H9 (cell line): ENCODE measurements at places on chromosomes 2 and 18. TPM values are rescaled to one million over a fixed set of nuclear protein-coding genes. Genes with fewer than 3 reads are reported as not detected.

The CCDC74A gene
- total RNA-seq, result 10.0 and 10.8 TPM in 2 replicates

The TUBB8B gene
- total RNA-seq, result 0.72 and 1.0 TPM in 2 replicates

The C18orf54 gene
- 21.6 and 23.2 TPM in 2 replicates for total RNA-seq

The ACTG2 gene
- 1.4 and 1.5 TPM in 2 replicates for total RNA-seq

The CPO gene
- total RNA-seq, result 0.66 and 0.68 TPM in 2 replicates

The RAB17 gene
- 25.9 and 31.9 TPM in 2 replicates for total RNA-seq

The RIT2 gene
- 1.2 and 1.3 TPM in 2 replicates for total RNA-seq

The C2orf69 gene
- total RNA-seq, result 22.0 and 22.6 TPM in 2 replicates

The TBR1 gene
- 0.24 TPM in 1 of 2 replicates, not detected in the other for total RNA-seq

The SKOR2 gene
- total RNA-seq, result 0.18 and 0.24 TPM in 2 replicates

- no peak overlapping the region for H3K4me3 ChIP-seq
- DNase-seq, result no peak
- no peaks in the 10 kb centered on the region for H3K27me3 ChIP-seq
- H3K27ac ChIP-seq, result no peak overlapping the region
- H3K4me1 ChIP-seq, result peaks cover 28% of the 10 kb centered on the region; the same call in 1 of the 2 replicates
Measured at GRCh38 chr2:75431763-75432162, 129.0 kb downstream of the EVA1A start.

- H3K36me3 ChIP-seq, result no peaks in the 10 kb centered on the region
- no peak overlapping the region for H3K27ac ChIP-seq
- DNase-seq, result no peak
- no peak overlapping the region for H3K4me3 ChIP-seq
Measured at GRCh38 chr2:141513853-141514252, 617.0 kb downstream of the LRP1B start.

DNA sequence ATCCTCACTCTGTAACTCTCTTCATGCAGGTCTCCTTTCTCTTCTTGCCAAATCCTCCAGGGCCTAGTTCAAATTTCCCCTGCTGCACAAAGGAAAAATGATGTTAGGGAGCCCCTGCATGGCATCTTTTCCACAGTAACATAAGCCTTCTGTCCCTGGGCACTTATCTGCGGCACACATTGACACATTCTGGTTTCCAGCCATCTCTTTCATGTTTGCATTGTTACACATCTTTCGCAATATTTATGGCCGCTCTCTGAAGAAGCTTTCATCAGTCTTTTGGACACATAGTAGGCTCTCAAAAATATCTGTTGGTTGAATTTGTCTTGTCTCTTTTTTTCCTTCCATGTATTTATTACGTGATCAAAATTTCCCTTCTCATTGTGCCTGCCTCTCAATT, 1806.1 kb upstream of the PIK3C3 start:
- no peak overlapping the region for H3K4me3 ChIP-seq
- H3K4me1 ChIP-seq, result no peaks in the 10 kb centered on the region
- H3K27me3 ChIP-seq, result no peaks in the 10 kb centered on the region
- no peak overlapping the region for H3K27ac ChIP-seq

DNA sequence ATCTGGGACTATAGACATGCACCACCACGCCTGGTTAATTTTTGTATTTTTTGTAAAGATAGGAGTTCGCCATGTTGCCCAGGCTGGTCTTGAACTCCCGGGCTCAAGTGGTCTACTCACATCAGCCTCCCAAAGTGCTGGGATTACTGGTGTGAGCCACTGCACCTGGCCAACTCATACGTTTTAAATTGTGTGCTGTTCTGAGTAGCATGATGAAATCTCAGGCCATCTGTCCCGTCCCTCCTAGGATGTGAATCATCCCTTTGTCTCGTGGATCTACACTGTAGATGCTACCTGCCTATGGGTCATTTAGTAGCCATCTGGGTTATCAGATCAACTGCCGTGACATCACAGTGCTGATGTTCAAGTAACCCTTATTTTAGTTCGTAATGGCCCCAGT, 38.5 kb upstream of the RMP24 start:
- peaks cover 29% of the 10 kb centered on the region for H3K36me3 ChIP-seq
- H3K27me3 ChIP-seq, result no peaks in the 10 kb centered on the region
- H3K4me1 ChIP-seq, result no peaks in the 10 kb centered on the region; the same call in 1 of the 2 replicates

- no peak for DNase-seq
- H3K4me3 ChIP-seq, result no peak overlapping the region
- no peak overlapping the region for H3K27ac ChIP-seq
- no peaks in the 10 kb centered on the region for H3K4me1 ChIP-seq
- no peaks in the 10 kb centered on the region; the same call in 2 of the 3 replicates for H3K36me3 ChIP-seq
Measured at GRCh38 chr2:109322111-109322510, 193.1 kb downstream of the SH3RF3 start.

DNA sequence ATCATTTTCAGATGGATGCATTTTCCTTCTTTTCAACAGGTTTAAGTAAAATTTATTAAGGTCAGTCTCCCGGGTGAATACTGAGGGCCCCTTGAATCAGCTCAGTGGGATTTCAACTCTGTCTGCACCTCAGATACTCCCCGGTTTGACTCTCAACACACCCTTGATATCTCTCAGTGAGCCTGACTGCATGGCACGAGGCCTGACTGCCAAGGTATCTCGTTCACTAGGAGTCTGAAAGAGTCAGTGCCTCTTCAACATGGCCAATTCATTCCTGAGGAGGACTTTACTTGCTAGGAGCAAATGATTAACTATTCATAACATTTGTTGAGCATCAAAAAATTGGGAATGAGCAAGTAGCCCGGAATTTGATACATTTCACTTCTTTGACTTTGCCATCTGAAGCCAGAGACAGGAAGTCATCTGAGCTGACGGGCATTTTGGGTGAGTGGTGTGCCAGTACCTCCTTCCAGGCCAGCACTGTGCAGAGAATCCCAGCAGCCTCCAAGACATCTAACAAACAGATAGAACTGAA, 81.0 kb downstream of the VAPA start:
- H3K4me1 ChIP-seq, result no peaks in the 10 kb centered on the region
- no peak overlapping the region for H3K27ac ChIP-seq
- H3K36me3 ChIP-seq, result peaks cover 5% of the 10 kb centered on the region; the same call in 2 of the 3 replicates
- DNase-seq, result no peak
- no peaks in the 10 kb centered on the region for H3K27me3 ChIP-seq

DNA sequence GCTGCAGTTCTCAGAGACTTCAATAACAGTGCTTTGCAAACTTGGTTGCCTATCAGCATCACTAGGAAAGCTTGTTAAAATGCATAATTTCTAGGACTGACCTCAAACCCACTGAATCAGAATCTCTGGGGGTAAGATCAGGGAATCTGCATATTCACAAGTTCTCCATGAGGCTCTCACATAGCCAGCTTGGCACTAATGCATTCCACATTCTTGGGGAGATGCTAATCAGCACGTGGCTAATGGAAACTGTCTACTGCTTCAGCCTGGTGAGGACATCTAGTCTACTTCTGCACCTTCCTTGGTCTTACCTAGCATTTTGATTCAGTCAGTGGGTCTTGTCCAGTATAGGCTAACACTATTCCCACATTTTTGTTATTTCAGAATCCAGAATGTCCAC, 56.3 kb downstream of the RBKS start:
- no peaks in the 10 kb centered on the region for H3K27me3 ChIP-seq
- no peaks in the 10 kb centered on the region for H3K36me3 ChIP-seq
- no peak for DNase-seq
- H3K4me1 ChIP-seq, result no peaks in the 10 kb centered on the region
- H3K27ac ChIP-seq, result no peak overlapping the region

GRCh38 chr18:33146014-33146413, 294.5 kb downstream of the CCDC178 start:
- no peak for DNase-seq
- no peaks in the 10 kb centered on the region for H3K4me1 ChIP-seq
- H3K27me3 ChIP-seq, result no peaks in the 10 kb centered on the region
- H3K36me3 ChIP-seq, result peaks cover 14% of the 10 kb centered on the region
- H3K27ac ChIP-seq, result no peak overlapping the region
- H3K4me3 ChIP-seq, result no peak overlapping the region

- H3K36me3 ChIP-seq, result peaks cover 39% of the 10 kb centered on the region
- no peak overlapping the region for H3K4me3 ChIP-seq
- peaks cover 7% of the 10 kb centered on the region; the same call in 1 of the 2 replicates for H3K4me1 ChIP-seq
- no peak overlapping the region for H3K27ac ChIP-seq
- H3K27me3 ChIP-seq, result no peaks in the 10 kb centered on the region
Measured at GRCh38 chr2:4381773-4382172, 678.4 kb downstream of the DCDC2C start.

DNA sequence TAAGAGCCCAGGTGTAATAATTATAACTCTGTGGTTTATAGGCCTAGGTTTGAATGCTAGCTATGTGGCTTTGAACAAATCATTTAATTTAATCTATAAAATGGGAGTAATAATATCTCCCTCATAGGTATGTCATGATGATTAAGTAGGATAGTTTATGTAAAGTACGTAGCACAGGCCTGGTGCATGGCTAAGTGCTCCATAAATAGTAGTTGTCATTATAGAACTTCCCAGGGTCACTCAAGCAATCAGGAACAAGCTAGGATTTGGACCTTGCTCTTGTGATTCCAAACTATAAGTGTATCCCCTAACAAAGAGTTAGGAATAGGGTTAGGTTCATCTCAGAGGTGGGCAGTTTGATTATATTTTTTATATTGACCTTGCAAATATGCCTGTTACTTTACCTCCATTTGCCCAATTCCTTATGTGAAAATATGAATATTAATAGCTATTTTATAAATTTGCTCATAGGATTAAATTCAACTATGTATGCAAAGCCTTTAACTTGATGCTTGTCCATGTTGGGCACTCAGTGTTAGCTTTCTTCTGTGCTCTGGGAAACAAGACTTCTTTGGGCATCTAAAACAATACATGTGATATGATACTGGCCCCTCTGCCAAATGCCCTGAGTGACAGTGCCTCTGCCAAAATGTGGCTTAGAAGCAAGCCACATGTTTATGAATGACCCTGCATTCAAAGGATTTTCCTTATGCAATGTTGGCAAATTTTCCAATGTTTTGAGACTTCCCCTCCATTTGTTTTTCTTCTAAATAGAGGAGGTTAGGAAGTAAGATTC, 353.6 kb downstream of the KIAA1328 start:
- no peak overlapping the region for H3K4me3 ChIP-seq
- no peaks in the 10 kb centered on the region for H3K4me1 ChIP-seq
- DNase-seq, result no peak
- no peaks in the 10 kb centered on the region for H3K36me3 ChIP-seq
- H3K27ac ChIP-seq, result no peak overlapping the region
- H3K27me3 ChIP-seq, result no peaks in the 10 kb centered on the region

DNA sequence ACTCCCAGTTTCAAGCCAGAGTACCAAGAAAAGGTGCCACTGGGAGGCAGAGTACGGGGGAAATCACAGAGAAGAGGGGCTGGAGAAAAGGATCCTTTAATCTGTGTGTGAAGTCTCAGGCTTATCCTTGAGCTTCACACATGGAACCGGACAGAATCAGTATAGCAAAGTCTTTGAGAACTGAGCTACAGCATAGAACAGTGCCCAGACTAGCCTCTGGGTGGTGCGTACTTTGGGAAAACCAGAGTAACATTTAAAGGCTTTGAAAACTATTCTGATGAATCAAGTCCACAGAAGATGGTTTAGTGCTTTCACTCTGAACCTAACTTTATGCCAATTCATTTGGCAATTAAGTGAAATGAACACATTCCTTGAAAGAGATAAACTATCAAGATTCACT, 83.1 kb downstream of the BABAM2 start:
- H3K27ac ChIP-seq, result no peak overlapping the region
- peaks cover 3% of the 10 kb centered on the region; the same call in 1 of the 2 replicates for H3K4me1 ChIP-seq
- no peak for DNase-seq
- H3K36me3 ChIP-seq, result peaks cover 7% of the 10 kb centered on the region
- H3K27me3 ChIP-seq, result no peaks in the 10 kb centered on the region

- H3K27ac ChIP-seq, result no peak overlapping the region
- no peak for DNase-seq
- no peak overlapping the region for H3K4me3 ChIP-seq
- H3K27me3 ChIP-seq, result no peaks in the 10 kb centered on the region
- H3K4me1 ChIP-seq, result no peaks in the 10 kb centered on the region; the same call in 1 of the 2 replicates
Measured at GRCh38 chr18:50896093-50896492, 17.2 kb downstream of the ME2 start.

GRCh38 chr18:44682871-44683221, 2.2 kb downstream of the SETBP1 start:
- no peak overlapping the region for H3K4me3 ChIP-seq
- DNase-seq, result peak; percentile 68
- H3K4me1 ChIP-seq, result peaks cover 4% of the 10 kb centered on the region; the same call in 1 of the 2 replicates
- peaks cover 9% of the 10 kb centered on the region; the same call in 1 of the 2 replicates for H3K27me3 ChIP-seq
- H3K27ac ChIP-seq, result no peak overlapping the region
- no peaks in the 10 kb centered on the region for H3K36me3 ChIP-seq

- no peak overlapping the region for H3K4me3 ChIP-seq
- H3K36me3 ChIP-seq, result no peaks in the 10 kb centered on the region
- DNase-seq, result peak; percentile 40
- H3K27me3 ChIP-seq, result no peaks in the 10 kb centered on the region
- no peak overlapping the region for H3K27ac ChIP-seq
- no peaks in the 10 kb centered on the region for H3K4me1 ChIP-seq
Measured at GRCh38 chr2:225282858-225283710, 116.4 kb upstream of the NYAP2 start.

GRCh38 chr2:157339965-157340655, 14.5 kb upstream of the ERMN start:
- H3K4me3 ChIP-seq, result no peak overlapping the region
- peaks cover 45% of the 10 kb centered on the region for H3K36me3 ChIP-seq
- DNase-seq, result no peak
- H3K27me3 ChIP-seq, result no peaks in the 10 kb centered on the region; the same call in 1 of the 2 replicates
- H3K4me1 ChIP-seq, result no peaks in the 10 kb centered on the region

GRCh38 chr18:22838639-22839277, 94.4 kb upstream of the RBBP8 start:
- H3K27ac ChIP-seq, result no peak overlapping the region
- H3K4me3 ChIP-seq, result no peak overlapping the region
- H3K27me3 ChIP-seq, result no peaks in the 10 kb centered on the region
- no peak for DNase-seq
- H3K36me3 ChIP-seq, result no peaks in the 10 kb centered on the region; the same call in 2 of the 3 replicates

DNA sequence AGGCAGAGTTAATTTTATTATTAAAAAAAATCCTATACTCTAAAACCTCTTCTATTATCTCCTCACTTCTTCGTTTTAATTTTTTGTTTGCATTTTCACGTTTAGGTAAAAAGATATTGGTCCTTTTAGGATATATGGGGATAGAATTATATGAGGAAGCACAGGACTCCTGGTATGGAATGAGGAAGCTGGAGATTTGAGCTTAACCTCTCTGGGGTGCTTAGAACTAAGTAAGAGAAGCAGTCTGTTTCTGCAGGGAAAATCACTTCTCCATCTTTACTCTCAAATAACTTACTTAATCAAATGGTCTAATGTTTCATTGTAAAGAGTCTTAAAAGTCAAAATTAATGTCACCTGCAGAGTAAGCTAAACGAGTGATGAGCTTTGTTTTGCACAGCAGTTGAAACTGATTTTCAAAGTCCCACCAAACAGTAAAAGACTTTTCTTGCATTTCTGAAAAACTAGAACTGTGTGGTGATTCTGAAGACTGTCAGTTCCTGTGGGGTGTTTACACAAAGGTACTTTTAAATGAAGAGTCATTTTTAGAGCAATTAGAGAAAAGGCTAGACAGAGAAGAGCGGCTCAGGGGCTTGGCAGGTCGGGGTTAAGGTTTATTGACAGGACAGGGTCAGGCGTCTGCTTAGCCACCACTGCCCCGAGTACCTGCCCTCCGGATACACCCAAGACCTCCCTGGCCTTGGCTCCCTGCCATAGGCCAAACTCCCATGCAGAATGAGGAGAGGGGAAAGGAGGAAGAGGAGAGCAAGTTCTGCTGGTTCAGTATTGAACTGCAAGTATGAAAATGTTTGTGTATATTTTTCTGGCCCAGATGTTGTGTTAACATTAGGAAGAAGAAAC, 21.6 kb downstream of the METAP1D start:
- H3K36me3 ChIP-seq, result no peaks in the 10 kb centered on the region
- peak overlapping the region; percentile 25; the same call in 2 of the 3 replicates for H3K4me3 ChIP-seq
- H3K27me3 ChIP-seq, result no peaks in the 10 kb centered on the region
- DNase-seq, result peak; percentile 47
- H3K4me1 ChIP-seq, result peaks cover 2% of the 10 kb centered on the region; the same call in 1 of the 2 replicates
- H3K27ac ChIP-seq, result no peak overlapping the region
